ENCODE measurements at places on chromosomes 3 and 15.

DNA sequence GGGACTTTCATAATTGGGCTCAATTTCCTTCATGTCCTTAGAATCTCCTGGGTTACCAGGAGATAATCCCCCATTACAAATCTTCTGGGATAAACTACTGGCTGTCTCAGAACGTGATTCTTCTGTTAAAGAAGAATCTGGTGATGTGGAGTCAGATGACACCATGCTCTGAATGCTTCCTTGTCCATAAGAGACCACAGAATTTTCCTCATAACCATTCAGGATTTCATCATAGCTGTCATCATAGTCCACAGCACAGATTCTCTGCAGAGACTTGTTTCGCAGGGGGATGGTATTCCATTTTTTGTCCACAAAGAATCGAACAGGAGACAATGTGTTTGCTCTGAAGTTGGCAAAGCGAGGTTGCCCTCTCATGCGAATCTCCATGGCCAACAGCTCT lies 109.8 kb upstream of the TSPAN3 start:
- DNase-seq = no peak

- DNase-seq = no peak
Measured at GRCh38 chr3:113330742-113331141, 110.6 kb downstream of the CFAP44 start.

DNA sequence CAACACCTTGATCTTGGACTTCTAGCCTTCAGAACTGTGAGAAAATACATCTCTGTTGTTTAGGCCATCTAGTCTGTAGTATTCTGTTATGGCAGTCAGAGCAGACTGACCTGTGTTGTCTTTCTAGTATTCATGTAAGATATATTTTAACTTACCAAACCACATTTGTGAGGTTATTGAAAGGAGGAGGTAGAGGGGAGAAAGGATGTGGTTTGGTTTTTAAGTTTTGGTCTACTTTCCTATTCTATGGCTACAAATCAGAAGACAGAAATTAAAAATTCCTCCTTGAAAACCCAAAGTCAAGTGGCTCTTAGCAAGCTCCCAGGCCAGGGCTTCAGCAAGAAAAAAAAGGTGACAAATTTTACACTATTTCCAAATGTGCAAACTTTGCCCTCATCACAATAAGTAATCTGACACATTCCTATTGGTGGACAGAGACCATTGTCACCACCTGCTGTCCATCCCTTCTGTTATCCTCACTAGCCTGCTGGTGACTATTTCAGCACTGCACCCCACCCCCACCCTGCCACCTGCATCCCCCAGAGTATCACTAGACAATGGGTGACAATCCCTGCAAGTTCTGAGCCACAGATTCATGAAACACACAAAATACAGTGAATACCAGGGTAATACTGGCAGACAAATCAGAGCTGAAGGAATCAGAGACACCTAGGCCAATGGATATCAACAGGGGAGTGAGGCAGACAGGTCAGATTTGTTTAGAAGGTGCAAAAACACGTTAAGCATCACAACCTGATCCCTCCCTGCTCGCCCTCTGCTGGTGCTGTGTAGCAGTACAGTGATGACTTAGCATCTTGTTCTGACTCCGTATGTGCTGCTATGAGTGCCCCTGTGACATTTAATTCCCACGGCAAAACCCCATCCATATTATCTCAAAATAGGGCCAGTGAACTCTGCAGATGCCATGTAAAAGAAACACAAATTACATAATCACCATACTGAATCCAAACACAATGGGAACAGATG lies 79.0 kb upstream of the DCLK3 start:
- peak; percentile 46 for DNase-seq

DNA sequence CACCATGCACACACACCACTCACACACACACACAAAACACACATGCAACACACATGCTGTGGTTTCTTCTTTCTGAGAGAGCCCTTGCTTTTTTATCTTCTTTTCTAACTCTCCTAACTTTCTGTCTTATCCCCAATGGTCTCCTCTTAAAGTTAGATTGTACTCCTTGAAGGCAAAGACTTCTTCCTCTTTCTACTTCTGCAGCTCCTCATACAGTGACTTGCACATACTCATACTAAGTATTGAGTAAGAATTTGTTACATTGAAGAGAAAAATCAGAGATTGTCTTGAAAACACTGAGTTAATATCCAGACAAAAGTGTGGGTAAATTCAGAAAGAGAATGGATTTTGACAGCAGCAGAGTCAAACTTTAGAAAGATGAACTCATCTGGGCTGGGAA lies 64.4 kb downstream of the GTPBP8 start:
- no peak for DNase-seq

DNA sequence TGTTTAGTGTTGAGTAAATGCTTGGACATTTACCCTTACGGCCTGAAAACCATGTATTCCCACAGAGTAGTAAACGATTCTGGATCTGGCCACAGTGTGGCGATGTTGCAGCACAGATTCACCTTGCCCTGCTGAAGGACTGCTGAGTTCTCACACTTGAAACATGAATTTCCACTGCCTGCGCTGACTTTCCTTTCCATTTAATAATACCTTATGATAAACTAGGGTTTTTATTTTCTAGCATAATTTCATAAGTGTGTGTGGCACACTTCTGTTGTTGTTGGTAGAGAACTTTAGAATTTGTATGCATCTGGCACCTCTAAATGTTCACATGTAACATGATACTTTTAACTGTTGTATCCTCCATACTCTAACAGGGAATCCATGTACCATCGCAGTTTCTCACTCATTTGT lies 53.9 kb downstream of the C3orf38 start:
- peak; percentile 48 for DNase-seq

GRCh38 chr3:64345371-64345770 lies 120.1 kb upstream of the PRICKLE2 start:
- DNase-seq = no peak

DNA sequence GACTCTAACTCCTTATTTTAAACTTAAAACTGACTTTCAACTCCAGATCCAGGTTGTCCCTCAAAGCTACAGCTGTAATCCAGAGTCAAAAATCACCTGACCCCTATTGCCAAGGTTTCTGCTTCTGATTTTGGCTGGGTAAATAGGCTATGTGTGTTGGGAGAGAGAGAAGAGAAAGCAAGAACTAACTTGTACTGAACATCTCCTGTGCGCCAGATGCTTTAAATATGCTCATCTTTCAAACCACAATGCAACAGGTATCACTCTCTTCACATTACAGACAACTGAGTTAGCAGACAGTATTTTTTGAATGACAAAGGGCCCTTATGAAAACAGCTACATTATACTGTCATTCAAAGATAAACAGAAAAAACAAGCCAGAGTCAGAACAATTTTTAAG lies 7.0 kb downstream of the WWTR1 start:
- no peak for DNase-seq

DNA sequence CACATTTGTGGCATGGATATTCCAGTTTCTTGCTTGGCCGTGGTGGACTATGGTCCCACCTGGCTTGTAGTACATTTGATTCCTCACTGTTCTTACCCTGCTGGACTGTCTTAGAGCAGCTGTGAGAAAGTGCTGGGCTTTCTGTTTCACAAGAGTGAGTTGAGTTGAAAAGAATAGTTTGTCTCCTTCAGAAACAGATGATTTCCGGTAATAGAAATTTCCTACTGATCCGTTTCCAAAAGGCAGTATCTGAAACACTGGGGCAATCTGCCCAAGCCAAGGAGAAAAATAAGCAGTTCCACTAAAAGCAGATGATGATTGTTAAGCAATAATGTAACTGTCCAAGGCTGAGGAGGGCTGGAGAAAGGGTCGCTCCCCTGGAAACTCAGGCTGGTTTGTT lies 96.0 kb downstream of the SUCLG2 start:
- no peak for DNase-seq

- no peak for DNase-seq
Measured at GRCh38 chr15:41183581-41183980, 47.0 kb downstream of the EXD1 start.

DNA sequence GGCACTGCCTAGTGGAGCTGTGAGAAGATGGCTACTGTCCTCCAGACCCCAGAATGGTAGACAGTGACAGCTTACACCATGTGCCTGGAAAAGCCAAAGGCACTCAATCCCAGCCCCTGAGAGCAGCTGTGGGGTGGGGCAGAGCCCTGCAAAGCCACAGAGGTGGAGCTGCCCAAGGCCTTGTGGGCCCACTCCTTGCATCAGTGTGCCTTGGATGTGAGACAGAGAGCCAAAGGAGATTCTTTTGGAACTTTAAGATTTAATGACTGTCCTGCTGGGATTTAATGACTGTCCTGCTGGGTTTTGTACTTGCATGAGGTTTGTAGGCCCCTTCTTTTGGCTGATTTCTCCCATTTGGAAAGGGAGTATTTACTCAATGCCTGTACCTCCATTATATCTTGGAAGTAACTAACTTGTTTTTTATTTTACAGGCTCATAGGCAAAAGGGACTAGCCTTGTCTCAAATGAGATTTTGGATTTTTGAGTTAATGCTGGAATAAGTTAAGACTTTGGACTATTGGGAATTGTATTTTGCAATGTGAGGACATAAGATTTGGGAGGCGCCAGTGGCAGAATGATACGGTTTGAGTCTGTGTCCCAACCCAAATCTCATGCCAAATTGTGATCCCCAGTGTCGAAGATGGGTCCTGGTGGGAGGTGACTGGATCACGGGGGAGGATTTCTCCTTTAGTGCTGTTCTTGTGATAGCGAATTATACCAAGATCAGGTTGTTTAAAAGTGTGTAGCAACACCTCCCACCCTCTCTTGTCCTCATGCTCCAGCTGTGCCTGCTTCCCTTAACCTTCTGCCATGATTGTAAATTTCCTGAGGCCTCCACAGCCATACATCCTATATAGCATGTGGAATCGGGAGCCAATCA lies 80.4 kb downstream of the MYO5A start:
- no peak for DNase-seq

- DNase-seq = no peak
Measured at GRCh38 chr3:163159306-163159705, 1662.7 kb downstream of the OTOL1 start.

DNA sequence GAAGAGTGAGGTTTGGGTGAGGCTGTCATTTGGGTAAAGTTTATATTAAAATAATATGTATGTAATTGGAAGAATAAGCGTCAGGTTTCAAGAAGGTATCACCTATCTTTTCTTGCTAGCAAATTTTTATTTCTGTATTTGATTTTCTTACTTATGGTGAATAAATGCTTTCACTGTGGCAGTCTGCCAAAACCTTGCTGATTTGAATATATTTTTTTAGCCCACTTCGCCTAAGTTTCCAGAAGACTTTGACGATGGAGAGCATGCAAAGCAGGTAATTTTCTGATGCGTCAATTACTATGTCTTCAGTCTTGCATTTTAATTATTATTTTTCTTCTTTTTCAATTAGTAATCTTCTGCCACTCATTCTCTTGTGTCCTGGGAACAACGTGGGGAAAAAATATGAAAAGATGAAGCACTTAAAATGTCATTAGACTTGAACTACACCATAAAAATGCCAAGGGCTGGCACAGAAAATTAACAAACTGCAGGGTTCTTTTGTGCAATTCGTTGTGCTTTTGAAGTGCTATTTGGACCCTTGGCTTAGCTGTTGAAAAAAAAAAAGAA lies 40.4 kb downstream of the SRP14 start:
- no peak for DNase-seq

DNA sequence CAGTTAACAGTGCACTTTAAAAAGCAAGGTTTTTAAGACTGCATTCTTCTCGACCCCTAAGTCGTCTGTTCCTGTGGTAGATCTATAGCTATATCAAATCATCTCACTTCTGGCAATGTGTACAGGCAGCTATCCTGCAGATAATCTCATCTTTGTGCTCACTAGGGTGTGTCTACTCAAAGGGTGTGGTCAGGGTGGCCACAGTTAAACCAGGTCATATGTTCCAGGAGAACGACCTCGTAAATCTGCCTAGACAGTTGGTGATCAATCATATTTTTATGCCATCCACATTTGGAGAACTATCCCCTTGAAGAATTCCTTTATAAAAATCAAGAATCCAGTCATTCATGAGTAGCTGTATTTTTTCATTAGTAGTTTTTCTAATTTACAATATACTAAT lies 3.0 kb downstream of the VEPH1 start:
- no peak for DNase-seq

DNA sequence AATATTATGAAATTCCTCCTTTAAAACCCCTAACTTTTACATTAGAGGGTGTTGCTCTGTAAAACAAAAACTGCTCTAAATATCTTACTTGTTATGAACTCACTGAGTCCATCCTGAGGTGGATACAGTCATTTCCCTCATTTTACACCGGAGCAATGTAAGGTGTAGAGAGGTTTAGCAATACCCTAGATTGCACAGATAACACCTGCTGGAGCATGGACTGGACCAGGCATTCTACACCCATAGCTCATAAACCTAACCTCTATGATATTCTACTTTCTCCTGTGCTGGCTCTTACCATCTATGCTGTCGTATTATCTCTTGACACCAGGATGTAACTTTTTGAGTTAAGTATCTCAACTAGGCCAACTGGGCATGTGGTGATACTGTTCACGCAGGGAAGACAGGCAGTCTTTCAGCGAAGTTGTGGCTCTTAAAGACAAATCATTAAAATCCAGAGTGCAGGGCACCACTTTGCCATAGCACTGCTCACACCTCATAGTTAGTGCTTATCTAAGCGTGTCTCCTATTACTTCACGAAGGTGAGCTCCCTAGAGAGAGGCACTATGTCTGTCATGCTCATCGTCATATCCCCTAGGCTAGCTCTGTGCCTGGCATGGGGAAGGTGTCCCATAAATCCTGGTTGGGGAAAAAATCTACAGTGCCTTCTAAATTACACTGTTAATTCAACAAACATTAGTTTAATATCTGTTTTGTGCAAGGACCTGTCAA lies 100.1 kb upstream of the SLC2A2 start:
- no peak for DNase-seq

GRCh38 chr15:84034578-84035398 lies 200.8 kb upstream of the GOLGA6L4 start:
- DNase-seq = peak; percentile 19

GRCh38 chr3:47586746-47587145 lies 8.1 kb upstream of the CSPG5 start:
- DNase-seq = no peak

- DNase-seq = no peak
Measured at GRCh38 chr3:10389339-10389738, 68.4 kb upstream of the SEC13 start.

DNA sequence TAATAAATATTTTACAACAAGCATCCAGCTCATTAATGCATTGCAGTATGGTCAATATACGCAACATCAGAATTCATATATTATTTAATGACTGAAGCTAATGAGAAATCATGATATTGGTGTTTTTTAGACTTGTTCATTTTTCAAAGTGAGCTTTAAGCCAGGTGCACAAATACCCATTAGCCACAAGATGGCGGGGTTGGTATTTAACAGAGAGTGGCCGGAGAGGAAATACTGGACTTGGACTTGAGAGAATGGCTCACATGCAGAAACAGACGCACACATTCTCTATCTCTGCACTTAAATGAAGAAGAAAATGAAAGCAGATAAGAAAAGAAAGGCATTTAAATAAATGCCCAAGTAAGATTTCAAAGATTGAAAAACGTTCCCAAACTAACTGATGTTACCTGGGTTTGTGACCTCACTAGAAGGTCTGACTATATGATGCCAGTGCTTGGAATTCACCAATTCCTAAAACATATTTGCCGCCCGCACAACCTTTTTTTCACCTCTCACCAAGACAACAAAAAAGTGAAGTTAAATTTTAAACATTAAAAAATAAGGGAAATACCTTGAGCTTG lies 21.2 kb upstream of the CRBN start:
- DNase-seq = peak; percentile 23

Measured in GM13977 (cell line).